ENCODE measurements at places on chromosomes 3 and 15.

GRCh38 chr3:52345521-52346109, 29.5 kb downstream of the DNAH1 start:
- DNase-seq: no peak

- DNase-seq: no peak
These were observed 231.2 kb downstream of the BBX start for GRCh38 chr3:107753976-107754375.

GRCh38 chr15:83930392-83931212, 276.7 kb downstream of the ADAMTSL3 start:
- DNase-seq: no peak

GRCh38 chr15:48383031-48383430, 51.8 kb downstream of the DUT start:
- no peak for DNase-seq

DNA sequence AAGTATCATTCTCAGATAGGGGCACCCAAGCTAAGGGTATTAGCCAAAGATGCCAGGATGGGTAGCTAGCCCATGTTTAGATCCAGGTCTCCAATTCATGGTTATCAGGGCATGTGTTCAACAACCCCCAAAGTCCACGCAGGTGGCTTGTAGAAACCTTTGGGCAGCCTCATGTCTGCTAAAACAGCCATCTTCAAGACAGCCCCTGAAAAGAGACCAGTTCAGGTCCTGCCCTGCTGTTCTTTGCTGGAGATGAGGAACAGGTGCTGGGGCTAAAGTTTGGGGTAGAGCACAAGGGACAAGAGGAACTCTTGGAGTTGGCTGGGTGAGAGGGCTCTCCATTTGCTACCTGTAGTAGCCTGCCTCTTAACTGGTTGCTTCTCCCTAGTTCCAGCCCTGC, 4.6 kb downstream of the PPM1M start:
- DNase-seq: no peak

- DNase-seq: no peak
These were observed 212.4 kb upstream of the POU1F1 start for GRCh38 chr3:87488765-87489164.

- DNase-seq: no peak
These were observed 57.9 kb upstream of the RNU6-1 start for GRCh38 chr15:67897646-67898339.

GRCh38 chr3:189659571-189659970, 28.4 kb downstream of the TP63 start:
- DNase-seq: no peak

DNA sequence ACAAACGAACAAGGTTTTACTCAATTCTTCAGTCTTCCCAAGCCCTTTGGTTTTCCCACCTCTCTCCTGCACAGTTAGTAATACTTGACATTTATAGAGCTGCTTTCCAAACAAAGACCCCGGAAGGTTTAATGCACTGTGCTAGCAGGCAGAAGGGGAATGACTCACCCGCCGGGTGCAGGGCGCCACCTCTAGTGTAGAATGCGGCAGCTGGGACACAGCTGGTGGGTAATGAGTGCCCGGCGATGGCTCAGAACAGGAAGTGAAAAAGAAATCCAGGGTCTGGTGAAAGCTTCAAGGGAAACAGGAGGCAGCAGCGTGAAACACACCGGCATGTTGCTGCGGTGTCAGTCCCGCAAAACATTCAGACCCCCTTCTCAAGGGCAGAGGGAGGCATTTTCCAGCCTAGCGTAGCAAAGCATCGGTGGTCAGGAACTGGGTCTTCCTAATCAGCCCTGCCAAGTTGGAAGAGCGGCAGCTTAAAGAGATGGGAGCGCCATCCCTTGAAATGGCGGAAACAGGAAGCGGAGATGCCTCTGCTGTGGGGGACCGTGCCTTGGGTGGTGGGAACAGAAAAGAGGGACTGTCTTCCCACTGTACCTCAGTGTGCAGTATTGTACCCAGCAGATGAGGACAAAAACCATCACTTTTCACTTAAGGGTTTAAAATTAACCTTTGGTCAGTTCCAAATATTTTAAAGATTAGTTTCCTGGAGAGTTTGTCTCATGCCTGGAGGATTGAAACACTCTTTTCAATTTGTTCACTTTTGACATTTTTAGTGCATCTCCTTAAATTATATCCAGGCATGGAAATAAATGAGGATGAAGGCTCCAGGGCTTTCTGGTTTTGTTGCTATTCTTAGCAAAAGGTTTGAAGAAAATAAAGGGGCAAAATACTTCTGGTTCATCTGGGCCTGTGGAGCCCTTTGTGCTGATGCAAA, 160.7 kb upstream of the MCTP2 start:
- DNase-seq: peak; percentile 13

Data from globus pallidus (tissue), 1 donor.